ENCODE measurements at places on chromosomes 13 and 19.

- DNase-seq, result peak; percentile 64
Measured at GRCh38 chr19:35644987-35645679, 3.0 kb upstream of the COX6B1 start.

DNA sequence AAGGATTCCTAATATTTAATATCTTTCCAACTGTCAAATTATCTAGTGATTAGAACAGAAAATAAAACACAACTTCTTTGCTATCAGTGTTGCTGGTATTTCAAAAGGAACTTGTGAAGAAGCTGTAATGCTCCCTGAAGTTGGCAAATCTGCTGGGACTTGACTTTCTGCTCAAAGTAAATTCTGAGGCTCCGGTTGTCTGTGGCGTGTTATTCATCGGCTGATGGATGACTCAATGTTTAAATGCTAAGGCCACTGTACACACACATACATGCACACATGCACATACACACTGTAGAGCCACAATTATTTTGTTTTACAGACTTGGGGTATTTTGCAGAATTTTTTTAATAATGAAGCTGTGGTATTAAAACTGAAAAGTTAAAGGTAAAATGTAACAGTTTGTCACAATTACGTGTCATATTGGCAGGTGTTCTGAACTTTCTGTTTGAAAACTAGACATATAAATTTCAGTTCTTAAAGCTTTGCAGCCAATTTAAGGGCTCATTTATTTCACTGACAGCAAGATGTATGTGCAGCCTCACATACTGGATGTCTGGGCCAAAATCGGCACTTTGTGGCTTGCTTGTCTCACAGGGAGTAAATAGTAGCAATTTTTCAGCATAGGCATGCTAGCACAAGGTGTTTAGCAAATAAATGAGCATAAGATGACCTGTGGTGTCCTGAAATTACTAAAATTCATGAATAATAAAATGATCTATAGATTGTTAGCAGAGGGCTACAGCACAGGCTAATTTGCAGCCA lies 1691.7 kb upstream of the PCDH20 start:
- DNase-seq, result peak; percentile 40

DNA sequence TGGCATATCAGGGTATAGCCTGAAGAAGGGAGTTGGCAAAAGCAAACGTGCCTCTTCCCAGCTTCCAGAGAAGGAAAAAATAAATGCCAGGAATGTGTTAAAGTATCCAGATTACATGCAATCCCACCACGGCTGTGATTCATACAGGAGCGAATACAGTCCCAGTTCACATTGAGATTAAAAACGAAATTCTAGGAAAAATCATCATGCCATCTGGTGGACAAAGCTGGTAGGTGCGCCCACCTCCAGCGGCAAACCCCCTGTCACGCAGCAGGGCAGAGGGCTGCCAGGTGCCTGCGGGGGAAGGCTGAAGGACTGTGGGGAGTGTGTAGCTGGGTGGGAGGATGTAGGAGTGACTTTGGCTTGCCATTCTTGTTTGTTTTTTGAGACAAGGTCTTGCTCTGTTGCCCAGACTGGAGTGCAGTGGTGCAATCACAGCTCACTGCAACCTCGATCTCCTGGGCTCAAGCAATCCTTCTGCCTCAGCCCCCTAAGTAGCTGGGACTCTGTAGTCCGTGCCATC lies 6.4 kb upstream of the DMWD start:
- DNase-seq, result peak; percentile 84

DNA sequence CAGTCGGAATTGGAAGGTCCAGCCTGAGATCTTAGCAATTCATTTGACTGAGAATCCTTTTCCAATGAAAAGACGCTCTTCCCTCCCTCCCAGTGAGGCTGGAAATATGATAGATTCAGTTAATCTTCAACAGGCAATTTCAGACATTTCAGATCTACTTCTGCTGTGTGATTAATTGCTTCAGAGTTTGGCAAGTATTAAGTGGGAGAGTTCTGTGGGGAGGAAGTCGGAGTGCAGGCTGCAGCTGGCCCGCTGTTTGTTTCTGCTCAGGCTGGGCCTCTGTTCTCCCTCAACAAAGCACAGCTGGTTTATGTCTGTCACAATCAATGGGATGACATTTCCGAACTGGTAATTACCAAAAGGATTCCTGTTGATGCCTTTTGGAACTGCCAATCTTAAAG lies 178.2 kb downstream of the NDFIP2 start:
- no peak for DNase-seq

DNA sequence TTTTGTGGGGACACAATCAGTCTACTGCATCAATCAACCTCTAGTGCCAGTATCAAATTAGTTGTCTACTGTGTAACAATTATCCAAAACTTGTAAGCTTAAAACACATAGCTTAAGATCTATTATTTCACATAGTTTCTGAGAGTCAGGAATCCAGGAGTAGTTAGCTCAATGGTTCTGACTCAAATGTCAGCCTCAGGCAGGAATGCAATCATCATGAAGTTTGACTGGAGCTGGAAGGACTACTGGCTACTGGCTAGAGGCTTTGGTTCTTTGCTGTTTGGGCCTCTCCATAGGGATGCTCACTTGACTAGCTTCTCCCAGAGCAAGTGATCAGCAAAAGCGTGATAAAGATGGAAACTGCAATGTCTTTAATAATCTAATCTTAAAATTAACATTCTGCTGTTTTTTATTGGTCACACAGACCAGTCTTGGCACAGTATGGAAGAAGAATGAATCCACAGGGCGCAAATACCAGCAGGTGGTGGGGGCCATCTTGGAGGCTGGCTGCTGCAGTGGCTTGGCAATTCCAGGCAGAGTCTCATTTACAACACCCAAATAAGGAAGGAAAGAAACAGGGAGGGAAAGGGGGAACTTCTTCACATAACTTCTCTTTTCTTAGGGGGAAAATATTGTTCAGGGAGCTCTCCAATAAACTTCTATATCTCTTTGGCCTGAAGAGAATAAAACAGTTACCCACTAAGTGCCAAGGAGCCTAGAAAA lies 15.7 kb downstream of the CAB39L start:
- DNase-seq, result no peak

DNA sequence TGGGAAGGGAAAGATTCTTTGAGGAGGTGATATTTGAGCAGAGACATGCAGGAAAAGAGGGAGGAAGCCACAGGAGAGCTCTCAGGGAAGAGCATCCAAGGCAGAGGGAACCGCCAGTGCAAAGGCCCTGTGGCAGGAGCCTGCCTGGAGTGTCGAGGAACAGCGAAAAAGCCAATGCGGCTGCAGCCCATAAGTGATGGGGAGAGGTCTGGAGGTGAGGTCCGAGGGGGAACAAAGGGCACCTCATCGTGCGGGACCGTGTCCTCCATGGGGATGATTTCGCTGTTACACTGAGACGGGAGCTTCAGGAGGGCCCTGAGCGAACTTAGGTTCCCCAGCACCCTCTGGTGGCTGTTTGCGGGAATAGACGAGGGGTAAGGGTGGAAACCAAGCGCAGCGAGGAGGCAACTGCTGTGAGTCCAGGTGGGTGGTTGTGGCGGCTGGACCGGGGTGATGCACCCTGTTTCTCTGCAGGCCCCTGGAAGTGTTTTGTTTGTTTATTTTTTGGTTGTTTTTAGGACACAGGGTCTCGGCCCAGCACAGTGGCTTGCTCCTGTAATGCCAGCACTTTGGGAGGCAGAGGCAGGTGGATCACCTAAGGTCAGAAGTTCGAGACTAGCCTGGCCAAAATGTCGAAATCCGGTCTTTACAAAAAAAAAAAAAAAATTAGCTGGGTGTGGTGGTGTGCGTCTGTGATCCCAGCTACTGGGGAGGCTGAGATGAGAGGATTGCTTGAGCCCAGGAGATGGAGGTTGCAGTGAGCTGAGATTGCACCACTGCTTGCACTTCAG lies 5.9 kb upstream of the EHD2 start:
- DNase-seq, result peak; percentile 86

GRCh38 chr13:109426690-109426990 lies 359.7 kb downstream of the IRS2 start:
- DNase-seq, result no peak

- peak; percentile 68 for DNase-seq
Measured at GRCh38 chr13:98370806-98371515, 193.9 kb upstream of the RNF113B start.

GRCh38 chr13:60482012-60482411 lies 85.0 kb downstream of the TDRD3 start:
- DNase-seq, result no peak

DNA sequence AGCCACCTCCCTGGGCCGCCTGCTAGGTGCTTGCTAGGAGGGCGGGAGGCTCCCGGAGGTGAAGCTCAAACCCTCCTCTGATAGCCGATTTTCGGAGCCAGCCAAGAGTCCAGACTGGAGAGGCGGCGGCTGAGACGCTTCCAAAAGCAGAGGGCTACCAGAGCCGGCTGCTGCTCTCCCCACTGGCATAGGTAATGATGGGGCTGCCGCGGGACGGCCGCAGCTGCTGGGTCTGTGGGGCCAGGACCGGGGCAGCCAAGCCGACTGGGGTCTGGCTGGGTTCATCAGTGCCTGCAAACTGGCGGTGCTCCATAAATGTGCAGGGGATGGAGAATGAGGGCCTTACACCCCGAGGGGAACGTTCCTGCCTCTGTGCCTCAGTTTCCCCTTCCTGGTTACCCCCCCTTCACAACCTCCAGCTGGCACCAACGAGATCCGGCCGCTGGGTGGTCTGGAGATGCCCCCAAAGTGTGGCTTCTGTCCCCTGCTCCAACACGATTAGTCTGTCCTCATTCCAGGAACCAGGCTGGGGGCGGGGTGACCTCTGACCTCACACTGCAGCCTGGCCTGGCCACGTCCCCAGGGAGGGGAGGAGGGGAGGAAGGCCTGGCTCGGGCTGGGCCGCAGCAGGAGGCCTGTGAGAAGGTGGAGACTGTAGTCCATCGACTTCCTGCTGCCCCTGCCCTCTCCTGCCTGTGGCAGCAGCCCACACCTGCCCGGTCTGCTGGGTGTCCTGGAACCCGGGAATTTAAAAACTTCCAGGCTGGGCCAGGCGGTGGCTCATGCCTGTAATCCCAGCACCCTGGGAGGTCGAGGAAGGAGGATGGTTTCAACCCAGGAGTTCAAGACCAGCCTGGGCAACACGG lies 3.8 kb upstream of the WDR18 start:
- DNase-seq, result no peak

DNA sequence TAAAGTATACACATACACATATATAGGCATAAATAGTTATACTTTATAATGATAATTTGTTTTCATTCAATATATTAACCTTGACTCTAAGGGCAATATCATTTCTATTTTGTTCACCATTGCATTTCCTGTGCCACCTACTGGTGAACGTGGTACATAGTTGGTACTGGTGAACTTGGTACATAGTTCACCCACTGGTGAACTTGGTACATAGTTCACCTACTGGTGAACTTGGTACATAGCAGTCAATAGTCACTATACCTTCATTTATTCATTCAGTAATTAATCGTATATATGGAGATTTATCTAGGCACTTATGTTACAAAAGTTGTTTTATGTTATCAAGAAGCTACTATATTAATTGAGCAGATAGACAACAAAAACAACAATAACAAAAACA lies 172.6 kb upstream of the ATXN8OS start:
- DNase-seq, result peak; percentile 31

GRCh38 chr13:75959861-75960481 lies 323.8 kb downstream of the LMO7 start:
- DNase-seq, result no peak

GRCh38 chr13:41398494-41399170 lies 58.7 kb upstream of the RGCC start:
- DNase-seq, result peak; percentile 26

DNA sequence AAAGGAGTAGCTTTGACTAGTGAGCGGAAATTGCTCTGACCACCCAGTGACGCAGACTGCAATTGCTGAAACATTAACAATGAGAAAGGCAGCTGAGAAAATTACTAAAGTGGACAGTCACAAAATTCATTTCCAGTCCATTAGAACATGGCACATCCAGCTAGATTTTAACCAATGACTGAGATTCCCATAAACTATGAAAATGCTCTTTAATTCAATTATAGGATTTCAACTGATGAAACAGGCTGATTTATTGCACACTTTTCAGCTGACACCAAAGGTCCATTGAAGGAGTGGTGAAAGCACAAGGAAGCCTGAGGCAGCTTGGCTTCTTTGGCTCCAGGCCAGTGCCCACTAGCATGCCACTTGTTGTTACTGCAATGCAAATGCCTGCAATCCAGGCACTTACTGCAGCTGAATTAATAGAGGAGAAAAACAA lies 933.4 kb downstream of the SLITRK6 start:
- DNase-seq, result peak; percentile 75

GRCh38 chr13:59472134-59472533 lies 691.6 kb downstream of the DIAPH3 start:
- peak; percentile 7 for DNase-seq

DNA sequence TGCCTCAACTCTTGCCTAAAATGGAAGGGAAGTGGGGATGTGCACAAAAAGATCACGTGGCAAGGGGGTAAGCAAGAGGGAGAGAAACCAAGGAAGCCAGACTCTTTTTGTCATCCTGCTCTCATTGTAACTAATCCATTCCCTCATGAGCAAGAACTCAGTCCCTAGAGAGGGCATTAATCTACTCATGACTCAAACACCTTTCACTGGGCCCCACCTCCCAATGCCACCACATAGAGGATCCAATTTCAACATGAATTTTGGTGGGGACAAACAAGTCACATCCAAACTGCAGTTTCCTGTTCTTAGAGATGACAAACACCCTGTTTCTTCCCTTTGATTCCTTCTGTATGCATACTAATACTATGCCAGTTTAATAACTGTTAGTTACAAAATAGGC lies 11.2 kb upstream of the CHST8 start:
- no peak for DNase-seq
